NCI-H2029 (cell line): ENCODE measurements at places on chromosomes 6 and 20.

DNA sequence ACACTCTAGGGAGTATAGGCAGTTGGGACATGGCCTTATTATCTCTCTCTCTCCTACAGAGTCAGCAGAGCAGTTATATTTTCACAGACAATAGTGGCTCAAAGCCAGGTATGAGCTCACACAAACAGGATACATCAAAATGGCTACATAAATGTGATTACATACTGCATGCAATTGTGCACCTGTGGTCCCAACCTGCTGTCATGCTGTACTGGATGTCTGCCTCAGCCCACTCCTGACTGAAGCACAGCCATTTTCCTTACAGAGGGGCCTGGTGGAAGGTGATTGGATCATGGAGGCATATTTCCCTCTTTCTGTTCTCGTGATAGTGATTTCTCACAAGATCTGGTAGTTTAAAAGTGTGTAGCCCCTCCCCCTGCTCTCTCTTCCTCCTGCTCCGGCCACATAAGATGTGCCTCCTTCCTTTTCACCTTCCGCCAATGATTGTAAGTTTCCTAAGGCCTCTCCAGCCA lies 37.0 kb upstream of the SAMHD1 start:
- peak; percentile 21 for DNase-seq

DNA sequence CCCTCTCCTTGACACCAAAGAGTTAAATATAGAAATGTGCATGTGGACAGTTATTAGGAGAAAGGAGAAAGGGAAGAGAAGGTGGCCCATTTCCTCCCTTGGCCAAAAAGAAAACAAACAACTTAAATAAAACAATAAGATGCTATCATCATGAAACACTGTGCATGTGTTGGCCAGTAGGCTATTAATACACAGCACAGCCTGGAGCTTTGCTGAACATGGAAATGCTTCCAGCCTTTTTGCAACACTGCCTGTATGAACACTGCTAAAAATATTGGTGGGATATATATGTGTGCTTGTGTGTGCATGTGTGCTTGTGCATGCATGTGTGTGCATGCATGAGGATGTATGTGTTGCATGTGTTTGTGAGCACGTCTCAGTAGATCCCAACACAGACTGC lies 100.4 kb downstream of the LY86 start:
- no peak for DNase-seq

- DNase-seq = no peak
Measured at GRCh38 chr6:129603741-129604140, 106.2 kb downstream of the ARHGAP18 start.

DNA sequence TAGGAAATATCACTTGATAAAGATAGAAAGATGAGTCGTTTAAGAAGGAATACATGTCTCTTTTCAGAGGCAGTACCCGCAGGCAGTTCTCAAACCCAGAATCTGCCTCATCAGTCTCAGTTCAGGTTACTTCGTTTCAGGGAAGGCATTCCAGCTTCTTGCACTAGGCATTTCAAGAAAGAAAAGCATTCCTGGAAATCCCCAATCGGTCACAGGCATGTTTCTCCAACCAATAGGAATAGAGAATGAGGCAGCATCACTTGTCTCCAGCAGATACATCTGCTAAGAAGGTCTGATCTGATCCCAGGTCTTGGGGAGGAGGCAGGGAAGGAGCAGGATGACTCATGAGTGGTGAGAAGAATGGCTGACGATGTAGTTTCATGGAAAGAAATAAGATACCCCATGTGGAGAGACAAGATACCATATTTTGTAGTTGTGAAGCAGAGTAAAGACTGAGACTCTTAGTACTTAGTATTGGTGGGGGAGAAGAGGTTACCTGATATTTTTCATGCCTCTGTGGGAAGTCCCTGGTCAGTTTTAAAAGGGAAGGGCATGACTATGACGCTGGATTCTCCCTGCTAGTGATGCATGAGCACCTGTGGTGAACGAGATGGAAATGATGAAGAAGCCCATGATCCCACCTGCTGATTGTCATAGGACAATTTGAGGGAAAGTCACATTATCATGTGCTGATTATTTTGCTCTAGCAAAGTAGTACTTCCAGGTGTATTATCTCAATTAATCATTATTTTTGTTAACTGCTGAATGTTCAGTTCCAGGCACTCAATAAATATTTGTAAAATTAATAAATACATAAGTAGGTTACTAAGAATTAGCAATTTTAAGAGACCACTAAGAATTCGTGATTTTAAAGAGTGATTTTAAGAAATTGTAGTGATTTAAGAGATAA lies 20.3 kb upstream of the HLA-DRB1 start:
- peak; percentile 10 for DNase-seq

GRCh38 chr6:44630125-44631028 lies 242.9 kb downstream of the CDC5L start:
- no peak for DNase-seq

DNA sequence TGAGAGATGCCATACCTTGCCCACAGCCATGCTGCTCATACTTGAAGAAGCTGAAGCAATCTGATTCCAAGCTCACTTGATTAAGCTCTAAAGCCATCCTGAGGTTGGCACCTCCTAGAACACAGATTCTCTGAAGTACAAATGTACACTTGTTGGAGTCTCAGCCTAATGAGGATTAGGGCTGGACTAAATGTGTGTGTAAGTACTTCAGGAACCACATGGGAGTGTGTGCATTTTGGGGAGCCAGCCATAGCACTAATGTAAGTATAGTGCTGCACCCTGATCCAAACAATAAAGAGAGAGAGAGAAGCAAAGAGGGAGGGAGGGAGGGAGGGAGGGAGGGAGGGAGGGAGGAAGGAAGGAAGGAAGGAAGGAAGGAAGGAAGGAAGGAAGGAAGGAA lies 458.6 kb downstream of the MAFB start:
- DNase-seq = no peak

DNA sequence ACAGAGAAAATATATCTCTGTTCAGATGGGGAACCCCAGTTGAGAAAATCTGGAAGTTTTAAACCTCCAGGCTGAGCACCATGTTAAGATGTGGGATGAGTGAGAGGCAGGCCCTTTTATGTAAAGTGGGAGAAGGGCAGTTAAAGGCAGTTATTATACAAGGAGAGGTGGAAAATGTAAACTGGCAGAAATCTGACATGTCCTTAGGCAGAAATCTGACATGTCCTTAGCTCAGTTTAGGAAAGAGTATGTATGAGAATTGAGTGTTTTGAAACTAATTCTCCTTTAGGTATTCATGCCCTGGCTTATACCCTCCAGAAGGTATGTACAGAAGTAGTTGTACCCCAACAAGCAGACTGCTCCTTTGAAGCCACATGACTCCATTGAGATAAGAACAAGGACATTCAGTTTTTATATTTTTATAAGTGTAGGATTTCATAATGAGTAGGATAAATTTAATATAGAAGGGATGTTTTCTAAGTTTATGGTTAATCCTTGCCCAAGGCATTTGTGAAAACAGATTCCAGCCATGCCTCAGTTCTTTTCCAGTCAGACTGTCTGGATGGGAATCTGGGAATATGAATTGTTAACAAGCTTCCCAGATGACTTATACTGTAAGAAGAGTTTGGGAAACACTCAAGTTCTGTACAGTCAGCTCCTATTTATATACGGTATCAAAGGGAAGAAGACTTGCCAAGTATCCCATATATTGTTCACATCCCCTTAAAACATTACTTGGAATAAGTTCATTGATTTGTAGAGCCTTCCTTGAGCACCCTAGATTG lies 87.7 kb downstream of the SCAND1 start:
- no peak for DNase-seq

DNA sequence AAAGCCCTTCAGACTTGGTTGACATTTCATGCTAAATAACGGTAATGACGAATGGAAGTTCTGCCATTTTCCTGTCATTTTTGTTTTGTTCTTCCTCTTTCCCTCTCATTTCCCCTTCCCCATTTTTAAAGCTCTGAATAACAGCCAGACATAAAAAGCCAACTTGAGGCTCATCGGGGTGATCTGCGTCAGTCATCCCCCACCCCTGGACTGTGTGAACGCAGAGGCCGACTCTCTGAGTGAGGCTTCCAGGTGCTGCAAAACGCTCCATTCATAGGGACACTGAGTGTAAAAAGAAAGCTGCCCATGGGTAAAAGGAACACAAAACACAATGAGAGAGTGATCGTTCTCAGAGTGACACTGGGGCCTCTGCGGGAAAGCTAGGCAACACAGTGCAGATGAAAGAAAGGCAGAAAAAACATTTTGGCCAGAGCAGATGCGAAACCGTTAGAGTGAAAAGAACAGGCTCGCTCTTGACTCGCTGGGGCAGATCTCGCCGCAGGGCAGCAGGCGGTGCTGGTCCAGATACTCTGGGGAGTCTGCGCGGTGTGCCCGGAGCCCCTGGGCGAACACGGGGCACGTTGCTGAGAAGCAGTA lies 684.8 kb downstream of the QKI start:
- no peak for DNase-seq

- DNase-seq = no peak
Measured at GRCh38 chr6:165876588-165876987, 213.5 kb upstream of the PDE10A start.

GRCh38 chr6:34955442-34955841 lies 66.4 kb downstream of the ANKS1A start:
- DNase-seq = no peak

- DNase-seq = no peak
Measured at GRCh38 chr20:26243731-26244130, 547.1 kb upstream of the ZNF337 start.

GRCh38 chr20:59515013-59515905 lies 89.1 kb upstream of the PHACTR3 start:
- peak; percentile 45 for DNase-seq
